ENCODE measurements at places on chromosomes 3 and 15. TPM values are rescaled to one million over a fixed set of nuclear protein-coding genes. Genes with fewer than 3 reads are reported as not detected.

- DNase-seq, result no peak
Observed at GRCh38 chr3:178835033-178835432, 236.6 kb downstream of the ZMAT3 start.

- no peak for DNase-seq
Observed at GRCh38 chr3:197203714-197204146, 94.7 kb downstream of the DLG1 start.

DNA sequence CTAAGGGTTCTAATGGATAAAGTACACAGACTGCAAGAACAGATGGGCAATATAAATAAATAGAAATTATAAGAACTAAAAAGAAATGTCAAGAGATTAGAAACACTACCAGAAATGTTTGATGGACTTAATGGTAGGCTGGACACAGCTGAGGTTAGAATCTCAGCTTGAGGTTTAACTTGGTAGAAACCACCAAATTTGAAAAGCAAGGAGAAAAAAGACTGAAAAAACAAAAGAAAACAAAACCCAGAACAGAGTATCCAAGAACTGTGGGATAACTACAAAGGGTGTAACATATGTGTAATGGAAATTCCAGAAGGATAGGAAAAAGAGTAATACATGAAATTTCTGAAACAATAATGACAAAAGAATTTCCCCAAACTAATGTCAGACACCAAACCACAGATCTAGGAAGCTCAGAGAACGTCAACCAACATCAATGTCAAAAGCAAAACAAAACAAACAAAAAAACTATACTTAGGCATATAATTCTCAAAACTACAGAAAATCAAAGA, 35.0 kb downstream of the RFX7 start:
- DNase-seq, result no peak

- no peak for DNase-seq
Observed at GRCh38 chr3:61789861-61790260, 228.5 kb downstream of the PTPRG start.

- DNase-seq, result no peak
Observed at GRCh38 chr15:64767203-64767602, 8.2 kb downstream of the RBPMS2 start.

DNA sequence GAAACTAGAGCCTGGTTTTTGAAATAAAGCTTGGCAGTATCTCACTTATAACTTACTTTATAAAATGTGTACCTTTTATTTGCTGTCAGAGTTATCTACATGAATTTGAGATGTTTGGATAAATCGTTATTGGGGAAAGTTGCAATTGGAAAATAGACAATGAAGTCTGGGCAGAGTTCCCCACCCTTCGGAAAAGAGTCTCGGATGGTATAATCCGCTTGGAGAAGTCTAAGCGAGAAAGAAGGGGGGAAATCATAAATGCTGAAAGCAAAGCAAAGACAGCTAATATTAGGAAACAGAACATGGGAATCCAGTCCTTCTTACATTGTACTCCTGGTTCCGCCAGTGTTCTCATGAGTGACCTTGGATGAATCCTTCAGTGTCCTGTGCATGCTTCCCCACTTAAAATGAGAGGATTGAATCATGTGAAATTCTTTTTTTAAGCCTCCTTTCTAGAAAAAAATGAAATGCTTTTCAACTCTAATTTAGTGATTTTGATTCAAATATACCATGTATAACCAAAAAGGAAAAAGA, 162.4 kb downstream of the ATG7 start:
- DNase-seq, result no peak

GRCh38 chr15:85832394-85832793, 37.7 kb upstream of the KLHL25 start:
- no peak for DNase-seq

GRCh38 chr15:73927476-73928240, 1.4 kb downstream of the LOXL1 start:
- peak; percentile 48 for DNase-seq

GRCh38 chr3:138249636-138250035, 62.5 kb downstream of the ARMC8 start:
- no peak for DNase-seq

GRCh38 chr3:20325563-20325962, 139.6 kb upstream of the SGO1 start:
- no peak for DNase-seq

DNA sequence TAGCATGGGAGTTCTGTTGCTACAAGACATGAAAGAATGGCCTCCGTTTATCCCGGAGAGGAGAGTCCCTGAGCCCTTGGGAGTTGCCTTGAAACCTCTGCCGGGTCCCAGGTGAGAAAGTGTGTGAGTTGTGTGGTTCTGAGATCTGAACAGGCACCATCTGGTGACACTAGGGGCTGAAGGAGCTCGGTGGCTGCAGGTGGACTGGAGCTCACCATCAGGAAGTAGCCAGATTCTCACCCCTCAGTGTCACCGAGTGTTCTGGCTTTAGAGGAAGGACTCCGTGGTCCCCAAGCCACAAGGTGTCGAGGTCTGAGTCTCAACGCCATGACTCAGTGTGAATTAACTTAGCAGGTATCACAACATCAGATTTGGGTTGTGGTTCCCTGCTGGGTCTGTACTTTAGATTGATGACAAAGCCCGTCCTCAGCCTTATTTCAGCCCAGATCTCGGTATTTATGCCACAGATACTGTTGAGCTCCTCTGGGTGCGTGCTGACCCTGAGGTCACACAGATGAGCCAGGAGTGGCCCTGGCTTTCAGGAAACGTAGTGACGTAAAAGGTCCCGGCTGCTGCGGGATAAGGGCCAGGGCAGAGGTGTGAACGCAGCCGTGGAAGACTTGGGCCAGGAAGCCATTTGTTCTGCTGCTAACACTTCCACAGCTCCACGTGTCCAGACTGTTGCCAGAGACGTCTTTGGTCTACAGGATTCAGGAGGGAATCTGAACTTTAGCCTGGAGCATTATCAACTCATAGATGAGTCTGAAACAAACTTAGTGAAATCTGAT, 54.4 kb downstream of the PGPEP1L start:
- DNase-seq, result no peak

DNA sequence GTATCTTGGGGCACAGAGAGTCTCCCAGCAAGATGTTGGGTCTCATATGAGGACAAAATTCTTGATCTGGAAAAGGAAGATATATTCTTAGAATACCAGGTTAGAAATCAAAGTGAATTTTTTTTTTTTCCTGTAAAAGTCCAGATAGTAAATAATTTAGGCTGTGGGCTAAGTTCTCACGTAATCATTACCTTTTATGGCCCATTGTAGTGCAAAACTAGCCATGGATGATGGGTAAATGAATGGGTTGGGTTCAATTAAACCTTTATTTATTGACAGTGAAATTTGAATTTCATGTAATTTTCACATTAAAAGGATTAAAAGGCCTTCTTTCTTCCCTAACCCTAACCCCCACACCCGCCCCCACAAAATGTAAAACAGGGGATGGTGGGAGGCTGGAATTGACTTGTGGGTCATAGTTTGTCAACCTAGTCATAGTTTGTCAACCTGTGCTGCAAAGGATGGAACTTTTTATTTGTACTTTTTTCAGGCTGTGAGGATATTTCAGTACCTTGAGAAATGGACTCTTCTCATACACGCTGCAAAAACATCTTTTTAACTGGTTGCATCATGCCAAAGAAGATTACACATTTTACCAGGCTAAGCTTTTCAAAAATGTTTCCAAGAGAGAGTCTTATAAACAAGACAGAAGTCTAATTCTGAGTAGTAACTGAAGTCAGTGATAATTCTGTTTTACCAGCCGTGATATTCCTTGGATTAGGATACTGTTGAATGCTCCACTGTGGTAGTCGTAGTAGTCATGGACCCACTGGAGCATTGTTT, 138.8 kb downstream of the AKAP13 start:
- no peak for DNase-seq

Gene PAQR9
- 0.21 TPM for total RNA-seq

Gene VIPR1
- total RNA-seq, result not detected

Gene KNSTRN
- total RNA-seq, result 90.3 TPM

Gene LINGO1
- total RNA-seq, result not detected

Gene KCTD6
- 11.1 TPM for total RNA-seq

Gene C3orf33
- 5.1 TPM for total RNA-seq
